ENCODE measurements at places on chromosomes 12 and 14.
A peak's percentile ranks its signal among the peaks of the same experiment; 100 is the strongest.

DNA sequence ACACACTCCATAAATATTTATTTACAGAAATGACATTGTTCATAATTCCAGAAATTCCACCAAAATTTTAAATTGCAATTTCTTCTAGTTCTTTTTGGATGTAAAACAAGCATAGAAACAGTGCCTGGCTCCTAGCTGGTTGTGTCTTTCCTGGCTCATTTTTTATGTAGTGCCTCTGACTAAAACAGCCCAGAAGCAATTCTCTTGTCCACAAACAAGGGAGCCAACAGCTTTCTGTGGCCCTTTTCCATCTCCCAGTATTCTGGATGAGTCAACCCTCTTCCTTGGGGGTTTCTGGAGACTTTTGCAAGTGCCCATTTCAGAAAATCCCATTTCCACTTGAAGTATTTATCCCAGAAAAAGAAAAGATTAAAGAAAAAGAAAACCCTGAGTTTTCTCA is 141.4 kb downstream of the PHLDA1 start:
- peak; percentile 71 for DNase-seq

DNA sequence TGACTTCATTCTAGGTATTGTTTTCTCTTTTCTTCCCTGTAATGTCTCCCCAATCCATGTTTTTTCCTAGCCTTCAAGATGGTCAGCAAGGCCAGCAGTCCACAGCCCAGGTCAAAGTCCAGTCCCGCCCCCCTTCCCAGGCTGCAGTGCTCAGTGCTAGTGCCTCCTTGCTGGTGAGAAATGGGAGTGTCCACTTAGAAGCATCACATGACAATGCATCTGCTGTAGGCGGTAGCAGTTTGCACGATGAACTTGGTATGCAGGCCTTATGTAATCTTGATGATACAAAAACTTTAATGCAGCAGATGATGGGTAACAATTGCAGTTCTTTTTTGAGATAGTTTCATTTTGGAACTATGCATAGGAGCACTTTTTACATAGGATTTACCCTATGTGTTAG is 88.4 kb downstream of the PCNX1 start:
- no peak for DNase-seq

DNA sequence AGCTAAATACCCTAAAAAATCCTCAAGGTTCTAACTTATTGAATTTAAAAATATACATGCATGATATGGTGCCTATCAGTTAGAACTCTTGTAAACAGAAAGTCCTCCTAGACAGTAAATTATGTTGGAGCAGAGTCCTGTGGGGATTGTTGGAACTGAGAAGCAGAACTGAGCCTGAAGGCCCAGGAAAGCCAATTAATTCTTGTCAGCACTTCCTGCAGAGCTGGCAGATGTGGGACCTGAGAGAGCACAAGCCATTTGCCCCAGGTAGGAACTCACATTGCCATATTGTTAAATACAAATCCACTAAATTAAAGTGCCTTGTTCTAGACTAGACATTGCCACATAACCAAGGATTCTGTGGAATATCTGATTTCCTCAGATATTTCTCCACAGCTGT is 117.1 kb downstream of the RTN1 start:
- no peak for DNase-seq

DNA sequence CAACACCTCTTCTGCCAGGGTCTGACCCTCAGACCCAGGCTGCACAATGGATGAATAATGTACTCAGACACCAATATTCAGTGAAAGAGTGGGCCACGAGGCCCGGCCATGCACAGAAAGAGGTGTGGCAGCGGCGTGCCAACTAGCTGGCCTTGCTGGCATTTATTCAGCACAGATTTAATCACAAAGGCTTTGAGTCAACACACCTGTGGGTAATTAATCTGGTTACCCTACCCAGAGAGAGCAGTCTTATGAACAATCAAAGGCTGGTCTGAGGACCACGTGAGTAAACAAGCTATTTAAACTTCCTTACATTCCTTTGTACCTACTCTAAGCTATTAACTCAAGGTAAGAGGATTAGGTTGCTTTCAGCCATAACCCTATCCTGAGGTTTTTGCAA is 324.8 kb downstream of the C12orf50 start:
- DNase-seq: no peak

DNA sequence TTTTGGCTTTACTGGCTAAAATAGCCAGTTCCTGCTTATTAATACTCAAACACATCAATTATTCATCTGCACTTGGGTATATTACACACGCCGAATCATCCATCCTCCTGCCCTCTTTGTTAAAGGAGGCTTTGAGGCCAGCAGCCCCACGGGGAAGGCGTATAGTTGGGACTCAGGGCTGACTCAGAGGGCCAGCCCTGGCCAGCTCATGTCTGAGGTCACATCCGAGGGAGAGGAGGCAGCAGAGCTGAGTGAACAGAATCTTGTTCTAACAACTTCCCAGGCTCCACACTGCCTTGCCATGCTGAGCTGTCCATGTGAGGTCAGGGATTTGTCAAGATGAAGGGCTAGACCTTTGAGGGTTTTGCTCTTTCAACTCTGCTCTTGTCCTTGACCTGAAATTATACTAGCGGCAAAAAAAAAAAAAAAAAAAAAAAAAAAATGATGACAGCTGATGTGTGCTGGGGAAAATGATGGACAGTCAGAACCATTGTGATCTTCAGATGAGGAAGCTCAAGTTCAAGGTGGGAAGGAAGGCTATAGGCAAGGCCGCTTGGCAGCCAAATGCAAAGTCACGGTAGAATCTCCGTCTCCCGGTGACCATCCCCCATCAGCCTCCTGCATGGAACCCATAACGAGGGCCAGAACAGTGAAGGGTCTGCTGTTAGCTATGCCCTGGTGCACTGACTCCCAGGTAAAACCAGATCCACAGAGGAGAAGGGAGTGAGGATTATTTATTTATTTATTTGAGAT is 12.5 kb upstream of the MARK3 start:
- DNase-seq: peak; percentile 98

GRCh38 chr12:22459838-22460490 is 84.4 kb downstream of the C2CD5 start:
- DNase-seq: peak; percentile 59

- no peak for DNase-seq
Observed at GRCh38 chr12:131218923-131219669, 265.4 kb downstream of the ADGRD1 start.

DNA sequence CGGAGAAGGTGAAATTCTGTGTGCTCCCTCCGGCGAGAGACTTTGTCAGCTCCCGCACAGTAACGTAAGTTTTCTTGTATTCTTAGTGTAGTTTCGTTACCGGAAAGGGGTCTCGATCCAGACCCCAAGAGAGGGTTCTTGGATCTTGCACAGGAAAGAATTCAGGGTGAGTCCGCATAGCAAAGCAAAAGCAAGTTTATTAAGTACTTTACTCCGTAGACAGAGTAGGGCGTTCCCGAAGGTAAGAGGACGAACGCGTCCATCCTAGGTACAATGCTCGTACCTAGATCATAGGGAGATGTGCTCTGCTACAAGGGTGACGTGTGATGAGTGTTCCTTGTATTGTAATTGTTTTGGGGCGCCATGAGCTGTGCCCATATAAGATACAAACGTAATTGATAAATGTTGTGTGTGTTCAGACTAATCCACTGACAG is 293 bp downstream of the IFI27L1 start:
- no peak for DNase-seq

Data from fibroblast of mammary gland (primary cell).